ENCODE measurements at places on chromosomes 2 and 18.

DNA sequence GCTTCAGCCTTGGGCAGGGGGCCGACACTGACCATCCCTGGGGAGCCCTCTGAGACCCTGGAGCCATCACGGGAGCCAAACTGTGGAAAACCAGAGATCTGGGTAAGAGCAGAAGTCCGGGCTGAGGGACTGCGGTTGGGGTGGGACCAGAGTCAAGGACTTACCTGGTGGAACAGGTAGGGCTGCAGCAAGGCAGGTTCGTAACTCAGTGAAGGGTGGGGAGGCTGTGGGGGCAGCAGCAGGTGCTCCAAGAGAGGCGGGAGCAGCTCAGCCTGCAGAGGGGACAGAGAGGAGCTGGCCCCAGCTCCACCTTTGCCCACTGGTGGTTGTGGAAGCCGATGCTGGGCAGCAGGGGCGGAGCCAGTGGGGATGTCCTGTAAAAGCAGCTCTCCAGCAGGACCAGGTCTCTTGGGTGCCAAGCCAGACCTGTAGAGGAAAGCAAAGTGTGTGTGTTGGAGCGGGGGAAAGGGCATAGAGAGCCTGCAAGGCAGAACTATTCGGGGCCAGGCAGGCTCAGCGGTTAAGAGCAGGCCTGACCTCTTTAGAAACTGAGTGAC lies 6.7 kb downstream of the PTPRN start:
- no peak for DNase-seq

- DNase-seq: no peak
Observed at GRCh38 chr18:21342372-21342771, 100.3 kb downstream of the GREB1L start.

GRCh38 chr2:223594259-223594658 lies 7.9 kb downstream of the SCG2 start:
- no peak for DNase-seq

GRCh38 chr18:5238371-5238976 lies 41.4 kb upstream of the AKAIN1 start:
- DNase-seq: peak; percentile 52

GRCh38 chr2:74887960-74888700 lies 54.2 kb downstream of the HK2 start:
- DNase-seq: peak; percentile 29

DNA sequence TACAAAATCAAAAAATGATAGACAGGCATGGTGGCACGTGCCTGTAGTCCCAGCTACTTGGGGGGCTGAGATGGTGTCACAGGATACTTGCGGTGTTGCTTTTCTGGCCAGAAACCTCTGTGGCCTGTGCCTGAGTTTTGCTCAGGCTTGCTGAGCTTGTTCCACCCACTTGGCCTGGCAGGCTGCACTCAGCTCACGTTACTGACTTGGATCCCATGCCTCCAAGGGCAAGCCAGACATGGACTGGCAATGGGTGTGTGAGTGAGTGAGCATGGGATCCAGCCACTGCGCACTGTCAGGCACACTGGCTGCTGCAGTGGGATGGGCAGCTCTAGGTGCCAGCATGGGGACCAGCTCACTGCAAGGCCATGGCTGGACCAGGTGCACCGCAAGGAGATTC lies 67.9 kb downstream of the NCAPH start:
- no peak for DNase-seq

DNA sequence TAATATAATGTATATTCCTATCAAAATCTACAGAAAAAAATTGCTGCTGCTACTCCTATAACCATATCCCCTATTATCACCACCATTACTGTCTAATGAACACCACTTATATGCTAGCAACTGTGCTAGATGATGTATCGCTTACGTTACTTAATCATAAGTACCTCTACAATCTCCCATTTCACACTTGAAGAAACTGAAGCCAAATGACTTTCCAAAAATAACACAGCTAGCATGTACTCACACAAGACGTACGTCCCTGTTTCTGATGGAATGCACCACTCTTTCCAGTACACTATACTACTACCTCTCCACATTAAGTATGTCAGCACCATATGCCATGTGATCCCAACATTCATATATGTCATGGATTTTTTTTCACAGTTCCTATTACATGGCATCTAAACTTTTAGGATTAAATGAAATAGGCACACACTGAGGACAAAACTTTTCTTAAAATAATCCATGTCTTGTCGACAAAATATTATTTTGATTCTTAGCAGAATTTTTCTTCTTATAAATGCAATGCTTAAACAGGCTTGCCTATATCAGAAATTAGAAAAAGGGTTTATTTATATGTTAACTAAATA lies 112.8 kb downstream of the NBAS start:
- DNase-seq: no peak

DNA sequence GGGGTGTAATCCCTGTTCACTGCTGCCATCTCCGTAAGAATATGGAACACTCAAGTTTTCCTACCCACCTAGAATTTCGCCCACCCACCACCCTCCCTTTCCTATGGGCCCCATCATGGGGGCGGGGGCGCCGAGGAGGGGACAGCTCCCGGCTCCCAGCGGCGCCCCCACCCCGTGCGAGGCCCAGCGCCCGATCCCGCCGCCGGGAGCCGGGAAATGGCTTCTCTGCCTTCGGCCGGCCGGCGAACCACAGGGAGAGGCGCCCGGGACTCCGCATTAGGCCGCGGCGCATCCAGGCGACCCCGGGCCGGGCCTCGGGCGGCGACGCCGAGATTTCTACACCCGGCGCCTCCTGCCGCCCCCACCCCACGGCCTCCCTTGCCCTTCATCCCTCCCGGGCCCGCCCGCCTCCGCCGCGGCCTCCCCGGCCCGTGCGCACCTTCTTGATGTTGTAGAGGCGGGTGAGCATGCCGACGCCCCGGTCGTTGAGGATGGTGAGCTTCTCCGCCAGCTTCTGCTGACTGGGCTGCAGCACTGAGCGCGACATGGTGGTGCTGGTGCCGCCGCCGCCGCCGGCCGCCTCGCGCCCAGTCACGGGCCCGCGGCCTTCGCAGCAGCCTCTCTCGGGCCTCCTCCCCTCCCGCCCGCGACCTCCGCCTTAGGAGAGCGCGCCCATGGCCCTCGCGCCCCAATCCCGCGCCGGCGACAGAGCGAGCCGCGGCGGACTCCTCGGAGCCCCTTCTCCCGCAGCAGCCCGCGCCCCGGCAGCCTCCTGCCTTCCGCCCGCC lies 510 bp downstream of the NCKAP1 start:
- DNase-seq: no peak

DNA sequence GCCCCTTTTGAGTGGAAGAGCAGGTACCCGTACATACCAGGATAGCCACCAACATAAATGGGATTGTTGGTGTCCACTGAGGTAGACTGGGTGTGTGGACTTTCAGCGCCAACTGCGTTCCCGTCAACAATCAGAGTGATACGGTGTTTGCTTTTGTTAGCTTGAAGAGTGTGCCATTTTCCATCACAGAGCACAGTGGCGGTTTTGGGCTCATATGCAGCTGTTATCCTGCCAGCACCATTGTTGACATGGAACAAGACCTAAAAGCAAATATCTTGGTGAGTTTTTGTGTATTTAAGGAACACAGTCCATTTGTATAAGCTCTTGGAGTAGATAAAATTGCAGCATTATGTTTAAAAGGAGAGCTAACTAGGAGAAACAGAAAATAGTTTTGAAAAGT lies 174.5 kb downstream of the LAMA1 start:
- no peak for DNase-seq

- no peak for DNase-seq
Observed at GRCh38 chr2:196742685-196743084, 56.8 kb downstream of the GTF3C3 start.

- no peak for DNase-seq
Observed at GRCh38 chr18:40469316-40469715, 1485.7 kb upstream of the PIK3C3 start.

- DNase-seq: no peak
Observed at GRCh38 chr2:36235882-36236281, 119.7 kb upstream of the CRIM1 start.

GRCh38 chr2:117859924-117860647 lies 45.6 kb downstream of the DDX18 start:
- no peak for DNase-seq

DNA sequence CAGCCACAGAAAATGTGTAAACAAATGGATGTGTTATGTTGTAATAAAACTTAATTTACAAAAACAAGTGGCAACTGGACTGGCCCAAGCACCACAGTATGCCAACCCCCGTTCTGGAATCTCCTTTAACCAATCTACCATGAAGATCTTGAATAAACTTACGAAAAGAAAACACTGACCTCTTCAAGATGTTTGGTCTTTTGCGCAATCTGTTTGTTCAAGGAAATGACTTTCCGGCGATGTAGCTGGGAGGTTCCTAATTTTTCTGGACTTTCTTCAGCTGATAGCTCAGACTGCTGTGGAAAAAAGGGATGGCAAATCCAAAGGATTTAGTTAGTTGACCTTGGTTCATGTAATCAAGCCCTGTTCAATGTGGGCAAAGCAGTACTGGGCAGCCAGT lies 55.7 kb downstream of the CCDC93 start:
- peak; percentile 63 for DNase-seq

DNA sequence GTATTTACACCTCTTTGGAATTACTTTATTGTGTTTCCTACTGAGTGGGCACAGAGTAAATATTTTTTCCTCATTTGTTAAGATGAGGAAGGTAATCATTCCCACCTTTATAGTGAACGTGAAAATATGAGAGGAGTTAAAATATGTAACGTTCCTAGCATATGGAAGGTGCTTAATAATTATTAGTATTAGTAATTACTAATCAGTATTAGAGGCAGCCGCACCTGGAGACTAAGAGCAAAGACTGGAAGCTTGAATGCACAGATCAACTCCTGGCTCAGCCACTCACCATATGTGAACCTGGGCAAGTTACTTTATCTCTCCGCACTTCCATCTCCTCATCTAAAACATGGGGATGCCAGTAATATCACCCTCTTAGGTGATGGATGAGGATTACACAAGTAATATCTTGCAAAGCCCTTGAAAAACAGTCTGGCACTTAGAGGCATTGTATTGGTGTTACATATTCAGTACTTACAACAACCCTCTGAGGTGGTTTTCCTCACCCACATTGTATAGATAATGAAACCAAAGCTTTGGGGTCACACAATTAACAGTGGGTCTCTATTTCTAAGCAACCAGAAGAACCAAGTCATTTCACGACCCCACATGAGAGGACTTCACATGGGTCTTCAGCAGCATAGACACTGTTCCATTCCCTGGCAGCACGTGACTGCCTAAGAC lies 100.3 kb upstream of the KCTD1 start:
- no peak for DNase-seq

GRCh38 chr2:134134313-134134706 lies 119.6 kb upstream of the MGAT5 start:
- no peak for DNase-seq

GRCh38 chr2:2762913-2763312 lies 431.8 kb upstream of the MYT1L start:
- no peak for DNase-seq

- DNase-seq: no peak
Observed at GRCh38 chr2:228038967-228039366, 142.5 kb downstream of the SPHKAP start.

- DNase-seq: no peak
Observed at GRCh38 chr2:110143982-110144381, 28.4 kb upstream of the MALL start.

- DNase-seq: no peak
Observed at GRCh38 chr18:36649205-36649604, 179.6 kb downstream of the TPGS2 start.

- DNase-seq: no peak
Observed at GRCh38 chr18:23244401-23244800, 109.1 kb downstream of the CABLES1 start.

DNA sequence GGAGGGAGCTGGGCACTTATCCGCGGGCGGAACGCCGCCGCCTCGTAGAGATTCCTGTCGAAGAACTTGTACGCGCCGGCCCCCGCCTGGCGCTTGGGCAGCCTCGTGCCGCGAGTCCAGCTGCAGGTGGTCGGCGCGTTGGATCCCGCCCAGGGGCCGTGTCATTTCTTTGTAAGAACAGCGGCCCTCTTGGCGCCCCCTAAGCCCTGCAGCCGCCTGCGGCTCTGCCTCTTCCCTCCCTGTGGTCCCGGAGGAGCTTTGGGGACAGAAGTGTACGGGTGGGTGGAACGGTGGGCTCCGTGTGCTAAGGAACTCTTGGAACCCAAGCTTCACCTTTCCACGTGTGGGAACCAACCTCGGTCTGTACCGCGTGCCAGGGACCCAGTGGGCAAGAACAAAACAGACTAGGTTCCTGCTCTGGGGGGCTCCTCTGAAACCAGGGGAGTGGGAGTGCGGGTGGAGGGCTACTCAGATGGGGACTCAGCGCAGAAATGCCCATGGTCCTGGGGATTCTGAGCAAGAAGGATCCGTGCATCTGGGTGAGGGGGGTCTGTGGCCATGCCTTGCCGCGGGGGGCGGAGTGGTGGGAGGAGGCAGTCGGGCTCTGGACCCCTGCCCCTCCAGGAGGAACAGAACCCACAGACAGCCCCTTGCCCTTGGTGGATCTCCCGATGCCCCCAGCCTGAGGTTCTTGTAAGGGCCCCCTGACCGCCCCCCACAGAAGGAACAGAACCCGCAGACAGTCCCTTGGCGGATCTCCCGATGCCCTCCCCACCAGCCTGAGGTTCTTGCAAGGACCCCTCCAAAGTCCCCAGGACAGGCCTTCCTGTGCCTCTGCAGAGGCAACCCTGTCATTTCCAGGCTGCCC lies 1.5 kb downstream of the GPC1 start:
- peak; percentile 49 for DNase-seq

DNA sequence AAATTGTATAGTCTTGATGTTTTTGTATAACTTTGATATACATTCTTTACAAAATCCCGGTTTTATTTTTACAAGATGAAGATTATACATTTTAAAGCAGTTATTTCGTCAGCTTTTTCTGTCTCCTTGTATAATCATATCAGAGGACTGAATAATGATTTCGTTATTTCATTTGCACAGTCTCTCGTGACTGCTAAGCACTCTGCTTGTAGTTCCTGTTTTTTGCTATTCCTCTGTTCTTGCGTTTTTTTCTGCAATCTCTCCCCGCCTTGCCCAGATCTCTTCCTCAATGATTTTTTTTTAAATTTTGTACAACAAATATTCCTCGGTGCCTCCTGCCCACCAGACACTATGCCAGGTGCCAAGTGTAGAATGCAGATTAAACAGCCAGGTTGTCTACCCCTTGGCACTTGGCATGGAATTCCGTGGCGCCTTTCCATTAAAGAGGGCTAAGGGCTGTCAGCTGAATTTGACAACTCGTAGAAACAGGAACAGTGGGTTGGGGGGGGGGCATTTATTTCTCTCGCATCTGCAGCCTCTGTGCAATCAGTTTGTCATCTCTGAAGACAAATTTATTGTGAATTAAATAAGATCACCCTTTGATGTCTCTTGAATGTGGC lies 69.6 kb downstream of the KLHL29 start:
- no peak for DNase-seq

- DNase-seq: peak; percentile 11
Observed at GRCh38 chr2:173307293-173307692, 47.4 kb upstream of the CDCA7 start.

- DNase-seq: no peak
Observed at GRCh38 chr2:195117011-195117410, 540.0 kb upstream of the SLC39A10 start.

- no peak for DNase-seq
Observed at GRCh38 chr18:61729322-61729721, 163.5 kb downstream of the RNF152 start.

DNA sequence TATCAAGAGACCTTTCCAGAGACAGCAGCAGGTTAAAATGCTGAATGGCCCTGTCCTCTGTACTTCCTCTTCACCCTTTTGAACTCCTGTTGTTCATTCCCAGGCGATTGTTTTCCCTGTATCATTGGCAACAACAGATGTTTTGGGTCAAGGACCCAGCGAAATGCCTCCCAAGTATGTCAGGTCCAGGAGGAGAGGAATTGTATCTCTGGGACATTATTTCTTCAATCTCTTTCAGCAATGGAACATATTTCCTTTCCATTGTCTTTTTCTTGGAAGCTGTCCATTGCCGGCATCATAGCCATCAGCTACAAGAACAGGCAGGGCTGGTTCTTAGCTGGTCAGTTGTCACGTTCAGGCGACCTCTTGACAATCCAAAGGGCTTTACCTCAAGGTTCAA lies 76.2 kb downstream of the NRP2 start:
- no peak for DNase-seq
